HT-29 (cell line): ENCODE measurements at places on chromosomes 12 and 14.
A peak's percentile ranks its signal among the peaks of the same experiment; 100 is the strongest.

DNA sequence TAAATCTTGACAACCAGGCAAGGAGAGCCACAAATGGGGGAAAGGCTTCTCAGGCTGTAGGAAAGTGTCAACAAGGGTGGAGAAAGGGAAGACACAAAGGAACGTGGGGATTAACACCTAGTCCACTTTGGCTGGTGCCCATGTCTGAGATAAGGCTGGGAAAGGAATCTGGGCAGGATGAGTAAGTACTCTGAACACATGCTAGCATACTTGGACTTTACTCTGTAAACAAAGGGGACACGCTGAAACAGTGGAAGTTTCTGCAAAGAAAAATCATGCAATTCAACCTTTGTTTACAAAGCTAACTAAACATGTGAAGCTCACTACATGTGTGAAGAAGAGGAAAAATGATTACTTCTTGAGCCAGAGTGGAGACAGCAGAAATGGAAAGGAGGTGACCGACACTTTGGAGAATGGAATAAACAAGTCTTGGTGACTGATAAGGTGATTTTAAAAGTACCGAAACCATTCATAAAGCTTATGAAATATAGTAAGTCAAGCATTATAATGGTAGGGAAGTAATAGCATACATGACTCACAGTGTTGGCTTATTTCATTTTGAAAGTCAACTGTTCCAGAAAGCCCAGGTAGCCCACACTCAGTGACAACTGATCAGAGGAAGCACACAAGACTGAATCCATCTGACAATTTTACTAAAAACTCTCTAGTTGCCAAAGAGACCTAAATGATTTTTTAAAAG is 13.2 kb downstream of the CPNE8 start:
- peak; percentile 84 for DNase-seq

- DNase-seq, result no peak
Measured at GRCh38 chr12:104427547-104427938, 29.2 kb upstream of the CHST11 start.

DNA sequence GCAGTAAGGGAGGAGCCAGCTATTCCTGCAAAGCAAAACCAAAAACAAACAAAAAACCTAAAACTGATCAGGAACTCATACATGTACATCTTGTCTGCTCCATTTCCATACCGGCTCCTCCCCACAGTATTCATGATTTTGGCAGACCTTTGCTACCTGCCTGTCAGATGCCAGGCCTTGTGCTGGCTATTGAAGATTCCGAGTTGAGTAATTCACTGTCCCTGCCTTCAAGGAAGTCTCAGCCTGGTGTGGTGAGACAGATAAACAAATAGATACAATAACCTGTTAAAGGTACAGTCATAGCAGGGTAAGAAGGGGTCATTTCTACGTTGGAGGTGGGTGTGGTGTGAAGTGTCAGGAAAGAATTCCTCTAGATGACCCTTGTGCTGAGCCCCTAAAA is 42.7 kb downstream of the SUSD6 start:
- no peak for DNase-seq

DNA sequence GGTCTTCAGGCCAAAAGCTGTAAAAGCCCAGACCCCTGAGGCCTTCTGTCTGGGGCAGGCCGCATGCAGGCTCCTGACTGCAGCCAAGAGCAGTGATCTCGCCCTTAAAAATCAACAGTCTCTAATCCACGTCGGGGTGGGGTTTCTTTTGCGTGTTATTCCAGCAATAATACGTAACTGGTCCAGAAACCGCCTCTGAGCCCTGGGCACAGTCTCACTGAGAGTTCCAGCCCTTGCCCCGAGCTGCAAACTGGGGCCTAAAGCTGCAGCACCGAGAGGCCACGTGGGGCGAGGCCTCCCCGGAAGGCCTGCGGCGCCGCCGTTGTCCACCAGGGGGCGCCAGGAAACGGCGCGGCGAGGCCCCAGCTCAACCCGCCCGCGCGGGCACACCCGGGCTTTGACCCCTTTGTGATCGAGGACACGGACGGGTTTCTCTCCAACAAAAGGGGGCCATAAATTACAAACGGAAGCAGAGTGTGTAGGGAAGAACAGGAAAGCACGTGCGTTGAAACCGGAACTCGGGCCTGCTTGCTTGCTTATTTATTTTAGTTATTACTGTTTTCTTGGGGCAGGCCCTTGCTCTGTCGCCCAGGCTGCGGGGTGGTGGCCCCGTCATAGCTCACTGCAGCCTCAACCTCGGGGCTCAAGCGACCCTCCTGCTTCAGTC is 87.2 kb downstream of the NINJ2 start:
- DNase-seq, result peak; percentile 84

DNA sequence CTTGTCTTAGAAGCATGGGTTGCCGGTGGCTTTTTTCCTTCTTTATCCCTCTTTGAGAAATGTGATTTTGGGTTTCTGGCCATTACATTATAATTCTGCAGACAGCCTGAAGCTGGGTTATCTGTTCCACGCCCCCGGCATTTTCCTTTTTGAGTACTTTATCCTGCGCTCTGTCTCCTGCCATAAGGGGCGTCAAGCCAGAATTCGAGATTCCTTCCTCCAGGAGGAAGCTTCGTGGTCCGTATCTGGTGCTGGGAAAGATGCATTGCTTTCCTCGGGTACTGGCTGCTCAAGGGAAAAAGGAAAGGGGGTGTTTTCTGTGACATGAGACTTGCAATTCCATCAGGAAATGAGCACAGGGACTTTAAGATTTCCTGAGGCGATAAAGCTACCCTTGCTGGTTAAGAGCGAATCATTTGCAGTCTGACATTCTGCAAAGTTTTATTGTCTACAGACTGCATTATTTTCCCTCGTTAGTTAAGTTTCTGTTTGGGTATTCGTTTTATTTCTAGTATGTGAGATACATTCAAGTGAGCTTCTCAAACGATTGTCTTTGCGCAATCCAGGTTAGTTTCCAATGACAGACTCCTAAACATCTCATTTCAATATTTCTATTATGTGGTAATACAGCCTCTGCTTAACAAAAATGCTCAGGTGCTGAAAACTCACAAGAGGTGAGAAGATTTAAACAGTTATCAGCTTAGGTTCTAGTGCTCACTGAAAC is 694 bp downstream of the AKAP5 start:
- DNase-seq, result peak; percentile 19

GRCh38 chr14:44803239-44803905 is 158.4 kb downstream of the KLHL28 start:
- DNase-seq, result peak; percentile 47

DNA sequence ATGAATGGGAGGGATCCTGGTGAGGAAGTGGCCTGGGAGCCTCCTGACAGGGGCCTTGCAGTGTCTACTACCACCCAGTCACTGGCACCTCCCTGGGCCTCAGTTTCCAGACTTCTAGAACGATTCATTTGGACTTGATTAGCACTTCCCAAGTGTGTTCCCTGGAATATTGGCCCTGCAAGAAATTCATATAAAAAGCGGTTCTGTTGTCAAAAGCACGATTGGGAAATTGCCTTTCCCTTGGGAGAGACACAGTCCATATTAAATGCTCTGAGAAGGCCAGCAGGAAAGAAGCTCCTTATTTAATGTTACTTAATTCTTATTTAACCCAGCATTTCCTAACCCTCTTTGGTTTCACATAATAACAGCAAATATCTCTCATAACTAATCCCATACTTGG is 61.9 kb downstream of the DRAM1 start:
- no peak for DNase-seq

GRCh38 chr12:129202109-129202814 is 349.0 kb downstream of the GLT1D1 start:
- no peak for DNase-seq

DNA sequence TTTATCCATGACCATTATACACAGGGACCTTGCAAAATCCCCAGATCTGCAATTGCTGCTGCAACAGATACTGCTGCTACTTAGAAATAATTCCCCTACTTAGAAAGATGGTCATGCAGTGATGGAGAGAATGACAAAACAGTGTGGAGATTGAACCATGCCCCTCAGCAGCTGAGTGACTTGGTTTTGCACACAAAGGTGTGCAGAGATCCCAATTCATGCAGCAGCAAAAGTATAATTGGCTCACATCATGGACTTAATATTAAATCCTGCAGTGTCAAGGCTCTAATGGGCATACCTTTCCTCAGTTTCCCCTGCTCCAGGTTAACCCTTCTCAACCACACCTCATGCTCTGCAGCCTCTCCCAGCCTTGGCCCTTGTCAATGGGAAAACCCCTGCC is 3.0 kb upstream of the KRT78 start:
- no peak for DNase-seq

GRCh38 chr12:7899755-7900154 is 27.0 kb upstream of the SLC2A14 start:
- DNase-seq, result no peak

- no peak for DNase-seq
Measured at GRCh38 chr12:124949066-124949465, 34.6 kb upstream of the UBC start.
